Activated CD4-positive, alpha-beta T cell treated with anti-CD3 and anti-CD28 coated beads for 24 hours (primary cell): ENCODE measurements at places on chromosomes 5 and 9.

DNA sequence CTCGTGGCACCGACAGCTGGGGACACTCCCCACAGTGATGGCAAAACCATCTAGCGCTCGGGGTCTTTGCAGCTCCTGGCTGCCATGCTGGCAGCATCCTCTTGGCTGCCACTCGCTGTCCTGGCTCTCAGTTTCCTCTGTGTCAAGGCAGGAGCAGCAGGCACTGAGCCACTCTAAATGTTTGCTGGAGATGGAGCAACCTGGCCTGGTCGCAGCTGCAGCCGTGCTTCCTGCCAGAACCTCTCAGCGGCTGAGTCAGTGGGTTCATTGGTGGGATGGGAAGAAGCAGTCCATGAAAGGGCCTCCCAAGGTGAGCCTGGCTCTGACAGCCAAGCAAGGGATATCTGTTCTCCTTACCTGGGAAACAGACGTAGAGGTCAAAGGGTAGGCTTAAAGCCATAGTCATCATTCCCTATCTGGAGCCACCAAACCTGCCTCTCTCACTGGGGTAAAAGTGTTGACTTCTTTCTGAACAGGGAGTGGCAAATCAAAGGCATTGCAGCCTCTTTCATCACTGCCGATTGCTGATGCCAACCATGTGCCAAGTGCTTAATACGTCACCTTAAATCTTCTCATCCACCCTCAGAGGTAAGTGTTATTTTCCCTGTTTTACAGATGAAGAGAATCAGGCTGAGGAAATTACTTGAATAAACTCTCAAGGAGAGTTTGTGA, 304.8 kb upstream of the ZNF462 start:
- DNase-seq = no peak

- peak; percentile 7 for DNase-seq
These were observed at the start of gene CHSY3 for GRCh38 chr5:129904102-129904666. Gene CHSY3, plus strand, starts transcription at chr5:129904465.

- DNase-seq = no peak
These were observed 283.6 kb upstream of the PRDM9 start for GRCh38 chr5:23223846-23224245.

DNA sequence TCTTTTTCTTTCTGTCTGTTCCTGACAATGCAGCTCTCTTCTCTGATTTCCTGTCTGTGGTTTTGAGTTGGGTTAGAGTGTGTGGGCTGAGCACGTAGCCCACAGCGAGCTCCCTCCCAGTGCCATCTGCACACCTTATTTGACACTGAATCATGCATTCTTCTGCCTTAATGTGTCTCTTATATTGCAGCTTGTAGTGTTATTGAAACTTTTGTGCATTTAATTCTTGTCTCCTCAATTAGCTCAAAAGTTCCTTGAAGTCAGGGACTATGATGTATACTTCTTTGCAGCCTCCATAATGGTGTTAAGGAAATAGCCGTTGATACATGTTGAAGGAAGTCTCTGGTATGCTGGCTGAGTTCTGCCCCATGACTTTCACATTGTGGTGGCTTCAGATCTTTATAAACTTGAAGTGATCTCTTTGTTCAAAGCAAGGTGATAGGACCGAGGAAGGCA, 576.2 kb upstream of the CLINT1 start:
- DNase-seq = no peak

DNA sequence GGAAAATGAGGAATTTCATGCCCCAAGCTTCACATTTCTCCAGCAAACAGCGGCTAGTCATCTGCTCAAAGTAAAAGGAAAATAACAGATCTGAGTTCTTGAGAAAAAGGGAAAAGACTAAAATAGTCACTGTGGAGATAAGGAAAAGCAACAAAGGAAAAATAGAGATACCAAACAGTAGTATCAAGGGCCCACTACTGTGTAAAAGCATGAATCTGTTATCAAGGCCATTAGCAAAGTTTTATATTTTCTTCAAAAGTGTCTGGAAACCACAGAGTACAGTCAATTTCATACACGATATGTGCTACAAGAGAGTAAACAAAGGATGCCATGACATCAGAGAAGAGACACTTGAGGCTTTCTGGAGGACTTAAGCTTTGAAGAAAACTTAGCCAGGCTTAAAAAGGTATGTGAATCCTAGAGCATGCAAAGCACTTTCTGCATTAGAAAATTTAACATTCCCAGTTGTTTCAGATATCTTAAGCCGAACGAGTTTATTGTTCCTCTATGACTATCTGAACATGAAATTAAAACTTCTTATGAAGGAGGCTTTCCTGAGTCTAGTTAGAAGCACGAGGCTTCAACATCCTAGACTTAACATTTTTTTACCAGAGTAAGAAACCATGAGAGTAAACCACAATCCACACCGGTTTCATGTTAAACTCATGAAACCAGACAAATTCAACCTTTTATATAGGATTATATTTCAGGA, 1.2 kb downstream of the TTC33 start:
- DNase-seq = no peak

DNA sequence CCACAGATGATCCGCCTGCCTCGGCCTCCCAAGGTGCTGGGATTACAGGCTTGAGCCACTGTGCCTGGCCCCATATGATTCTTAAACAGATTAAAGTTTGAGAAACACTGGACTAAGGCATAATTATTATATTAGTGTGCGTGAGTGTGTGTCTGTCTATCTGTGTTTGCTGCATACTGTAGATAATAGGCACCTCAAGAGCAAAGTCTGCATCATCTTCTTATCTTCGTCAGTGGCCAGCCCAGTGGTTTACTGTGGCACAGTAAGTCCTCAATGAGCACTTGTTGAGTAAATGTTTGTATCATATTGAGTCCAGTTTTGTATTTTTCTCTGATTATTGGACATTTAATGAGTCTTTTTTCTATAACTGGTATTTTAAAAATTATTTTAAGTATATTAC, 81.7 kb downstream of the ITGA1 start:
- DNase-seq = no peak

GRCh38 chr9:15927161-15927560, 374.3 kb downstream of the CCDC171 start:
- DNase-seq = no peak

- no peak for DNase-seq
These were observed 146.9 kb downstream of the KIAA0825 start for GRCh38 chr5:94471521-94471920.

- no peak for DNase-seq
These were observed 15.6 kb downstream of the TICAM2 start for GRCh38 chr5:115586525-115587146.

DNA sequence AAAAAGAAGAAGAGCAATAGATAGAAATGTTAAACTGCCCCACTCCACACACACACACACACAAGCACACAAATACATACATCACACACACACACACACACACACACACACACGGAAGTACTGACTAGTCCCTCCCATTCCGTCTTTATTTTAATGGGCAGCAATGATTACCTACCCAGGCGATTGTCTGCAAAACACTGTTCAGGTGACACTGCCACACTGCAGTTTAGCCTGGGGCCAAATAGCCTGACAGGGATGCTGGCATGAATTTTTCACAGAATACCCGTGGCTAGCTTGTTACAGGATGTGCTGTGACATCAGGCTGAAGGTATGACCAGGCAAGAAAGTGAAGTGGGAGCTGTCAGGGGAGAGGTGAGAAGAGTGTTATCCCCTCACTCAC, 86.9 kb downstream of the FRMD3 start:
- DNase-seq = no peak

DNA sequence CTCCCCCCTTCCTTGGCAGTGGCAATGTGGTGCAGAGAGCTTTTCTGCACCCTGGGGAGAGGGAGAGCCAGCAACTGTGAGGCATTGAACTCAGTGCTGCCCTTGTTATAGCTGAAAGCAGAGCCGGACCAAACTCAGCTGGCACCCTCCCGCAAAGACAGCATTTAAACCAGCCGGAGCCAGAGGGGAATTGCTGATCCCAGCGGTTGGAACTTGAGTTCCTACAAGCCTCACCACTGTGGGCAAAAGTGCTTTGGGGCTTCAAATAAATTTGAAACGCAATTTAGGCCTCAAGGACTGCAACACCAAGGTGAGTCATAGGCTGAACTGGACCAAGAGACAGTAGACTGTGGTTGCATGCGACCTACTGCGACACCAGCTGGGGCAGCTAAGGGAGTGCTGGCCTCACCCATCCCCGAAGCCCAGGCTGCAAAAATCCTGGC, 207.6 kb upstream of the CDKN2B start:
- DNase-seq = no peak

- DNase-seq = no peak
These were observed 30.1 kb downstream of the ZNF462 start for GRCh38 chr9:106893088-106893487.

GRCh38 chr9:97487107-97487506, 14.4 kb upstream of the TMOD1 start:
- DNase-seq = no peak

DNA sequence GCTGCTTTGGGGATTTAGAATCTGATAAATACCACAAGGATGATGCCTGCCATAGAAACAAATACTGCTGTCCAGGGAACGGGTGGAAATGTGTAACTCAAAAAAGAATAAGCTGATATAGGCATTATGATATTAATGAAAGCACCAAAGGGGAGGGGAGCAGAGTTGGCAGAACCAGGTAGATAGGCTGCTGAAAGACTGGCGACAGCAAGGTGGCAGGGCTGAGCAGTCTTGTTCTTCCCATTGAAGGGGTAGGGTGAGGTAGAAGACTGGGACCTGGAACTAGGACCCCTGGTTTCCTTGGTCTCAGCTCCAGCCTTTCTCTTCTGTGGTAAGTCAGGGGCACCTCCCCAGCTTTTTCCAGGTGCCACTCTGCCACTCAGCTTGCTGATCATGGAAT, 31.4 kb upstream of the TMOD1 start:
- no peak for DNase-seq

GRCh38 chr5:138028971-138029365, 3.9 kb downstream of the FAM13B start:
- DNase-seq = no peak
